ENCODE measurements at places on chromosomes 1 and 21. TPM values are rescaled to one million over a fixed set of nuclear protein-coding genes. Genes with fewer than 3 reads are reported as not detected.
A peak's percentile ranks its signal among the peaks of the same experiment; 100 is the strongest.

GRCh38 chr1:246091477-246091876, 415.6 kb downstream of the SMYD3 start:
- no peaks in the 10 kb centered on the region for H3K36me3 ChIP-seq
- H3K4me3 ChIP-seq, result no peak overlapping the region
- H3K4me1 ChIP-seq, result no peaks in the 10 kb centered on the region

DNA sequence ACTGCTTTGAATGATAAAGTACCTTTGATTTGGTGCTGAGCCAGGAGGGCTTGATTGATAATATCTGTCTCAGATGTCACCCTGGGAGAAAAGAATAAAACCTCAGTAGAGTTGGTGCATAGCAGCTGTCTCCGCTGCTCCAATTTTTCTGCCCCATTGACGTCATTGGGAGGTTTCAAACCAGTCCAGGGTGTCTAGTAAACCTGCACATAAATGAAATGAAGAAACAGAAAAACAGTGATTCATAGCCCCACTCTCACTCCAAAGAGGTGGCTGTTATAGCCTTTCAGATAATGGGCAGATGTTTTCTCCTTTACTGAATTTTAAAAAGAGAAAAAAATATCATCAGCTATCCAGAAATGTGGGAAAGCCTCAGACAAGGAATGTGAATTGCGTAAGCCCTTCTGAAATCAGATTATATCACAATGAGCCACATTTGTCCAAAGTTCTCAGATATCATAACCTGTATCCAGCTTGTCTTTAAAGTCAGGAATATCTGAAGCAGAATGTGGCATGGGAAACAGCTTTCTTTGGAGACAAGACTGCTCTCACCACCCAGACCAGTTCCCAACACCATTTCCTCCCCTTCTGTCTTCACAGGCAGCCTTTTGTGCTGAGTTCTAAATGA, 351.3 kb upstream of the SGIP1 start:
- peak overlapping the region; percentile 42 for H3K27ac ChIP-seq
- DNase-seq, result no peak
- no peak overlapping the region for H3K4me3 ChIP-seq
- H3K27me3 ChIP-seq, result no peaks in the 10 kb centered on the region
- H3K4me1 ChIP-seq, result no peaks in the 10 kb centered on the region

GRCh38 chr1:71781450-71781849, 500.9 kb downstream of the NEGR1 start:
- no peak overlapping the region for H3K4me3 ChIP-seq
- no peaks in the 10 kb centered on the region for H3K27me3 ChIP-seq
- H3K4me1 ChIP-seq, result no peaks in the 10 kb centered on the region
- H3K36me3 ChIP-seq, result no peaks in the 10 kb centered on the region
- DNase-seq, result no peak

GRCh38 chr1:4631321-4631720, 23.1 kb upstream of the AJAP1 start:
- H3K4me3 ChIP-seq, result no peak overlapping the region
- H3K27ac ChIP-seq, result no peak overlapping the region
- no peaks in the 10 kb centered on the region for H3K4me1 ChIP-seq
- DNase-seq, result no peak
- H3K36me3 ChIP-seq, result no peaks in the 10 kb centered on the region

DNA sequence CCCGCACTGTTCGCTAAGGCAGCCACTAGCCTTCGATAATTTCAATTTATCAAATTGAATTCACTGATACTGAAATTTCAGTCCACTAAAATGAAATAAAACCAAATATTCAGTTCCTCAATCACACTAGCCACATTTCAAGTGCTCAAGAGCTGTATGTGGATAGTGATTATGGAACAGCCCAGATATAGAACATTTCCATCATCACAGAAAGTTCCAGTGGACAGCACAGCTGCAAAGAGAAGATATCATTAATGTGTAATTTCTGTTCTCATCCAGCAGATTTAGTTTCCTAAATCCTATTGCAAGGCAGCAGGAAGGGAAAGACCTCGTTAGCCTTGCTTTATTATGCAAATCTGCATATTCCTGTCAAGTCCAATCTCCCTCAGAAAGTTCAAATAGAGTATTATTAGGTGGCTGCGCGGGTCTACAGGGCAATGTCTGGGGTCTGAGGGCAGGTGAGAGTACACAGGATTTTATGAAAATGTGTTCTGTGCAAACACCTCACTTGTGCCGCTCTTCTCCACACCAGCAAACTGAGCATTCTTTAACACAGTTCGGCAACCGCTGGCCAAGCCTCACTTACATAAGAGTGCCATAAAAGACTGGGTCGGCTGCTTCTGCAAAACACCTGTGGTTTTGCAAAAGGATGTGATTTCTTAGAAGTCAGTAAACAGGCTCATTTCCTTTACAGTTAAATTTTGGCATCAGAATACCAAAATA, 22.4 kb downstream of the CAPZB start:
- peaks cover 44% of the 10 kb centered on the region for H3K36me3 ChIP-seq
- DNase-seq, result peak; percentile 39
- no peaks in the 10 kb centered on the region for H3K27me3 ChIP-seq
- peaks cover 5% of the 10 kb centered on the region for H3K4me1 ChIP-seq

GRCh38 chr1:111364690-111365089, 62.8 kb downstream of the OVGP1 start:
- peak; percentile 62 for DNase-seq
- H3K4me3 ChIP-seq, result peak overlapping the region; percentile 19
- no peak overlapping the region for H3K27ac ChIP-seq
- no peaks in the 10 kb centered on the region for H3K27me3 ChIP-seq

- H3K36me3 ChIP-seq, result peaks cover 32% of the 10 kb centered on the region
- peaks cover 19% of the 10 kb centered on the region for H3K4me1 ChIP-seq
- no peak overlapping the region for H3K27ac ChIP-seq
These were observed 10.2 kb downstream of the USP24 start for GRCh38 chr1:55204997-55205396.

- no peaks in the 10 kb centered on the region for H3K36me3 ChIP-seq
- H3K4me3 ChIP-seq, result no peak overlapping the region
- no peak for DNase-seq
- no peak overlapping the region for H3K27ac ChIP-seq
- peaks cover 64% of the 10 kb centered on the region for H3K27me3 ChIP-seq
- H3K4me1 ChIP-seq, result peaks cover 4% of the 10 kb centered on the region
These were observed 92.4 kb downstream of the NTPCR start for GRCh38 chr1:233042834-233043233.

TAS1R1 gene
- 0.25 TPM for total RNA-seq

- no peaks in the 10 kb centered on the region for H3K4me1 ChIP-seq
- H3K27ac ChIP-seq, result no peak overlapping the region
- DNase-seq, result no peak
- no peaks in the 10 kb centered on the region for H3K27me3 ChIP-seq
These were observed 6.8 kb downstream of the SSU72 start for GRCh38 chr1:1567891-1568291.

GRCh38 chr1:55927702-55928290, 651.6 kb downstream of the PLPP3 start:
- no peak overlapping the region for H3K27ac ChIP-seq
- no peak overlapping the region for H3K4me3 ChIP-seq
- H3K27me3 ChIP-seq, result no peaks in the 10 kb centered on the region
- H3K4me1 ChIP-seq, result no peaks in the 10 kb centered on the region
- no peaks in the 10 kb centered on the region for H3K36me3 ChIP-seq

DNA sequence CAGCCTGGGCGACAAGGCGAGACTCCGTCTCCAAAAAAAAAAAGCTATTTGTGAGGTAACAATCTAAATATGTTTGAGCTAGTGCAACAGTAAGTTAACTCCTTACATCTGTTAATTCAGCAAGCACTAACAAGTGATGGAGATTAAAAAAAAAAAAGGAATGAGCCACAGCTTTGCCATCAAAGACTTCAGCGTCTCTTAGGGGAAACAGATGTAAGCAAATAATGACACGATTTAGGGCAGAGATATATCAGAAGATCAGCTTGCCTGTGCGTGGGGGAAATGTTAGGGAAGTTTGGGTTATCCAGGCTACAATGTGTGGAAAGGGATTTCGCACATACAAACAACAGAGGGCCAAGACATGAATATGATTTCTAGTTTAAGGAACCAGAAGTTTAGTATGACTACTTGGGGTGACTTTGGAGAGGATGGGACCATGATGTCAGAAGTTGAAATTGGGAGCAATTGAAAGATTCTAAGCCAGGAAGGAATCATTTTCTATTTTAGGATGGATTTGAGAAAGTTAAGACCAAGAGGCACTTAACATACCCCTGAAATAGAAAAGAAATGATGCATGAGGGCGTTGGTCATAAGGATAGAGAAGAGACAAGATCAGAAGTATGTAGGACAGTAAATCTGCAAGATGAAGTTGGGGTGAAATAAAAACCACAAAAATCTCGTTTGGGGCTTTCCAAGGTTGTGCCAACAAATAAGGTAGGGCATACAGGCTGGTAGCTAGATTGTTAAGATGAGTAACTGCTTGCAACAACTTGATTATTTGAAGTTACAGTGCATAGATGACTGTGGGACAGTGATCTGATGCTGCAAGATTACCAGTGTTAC, 2.4 kb upstream of the BRWD1 start:
- no peaks in the 10 kb centered on the region for H3K27me3 ChIP-seq
- H3K27ac ChIP-seq, result no peak overlapping the region
- H3K36me3 ChIP-seq, result peaks cover 13% of the 10 kb centered on the region
- no peaks in the 10 kb centered on the region for H3K4me1 ChIP-seq
- no peak overlapping the region for H3K4me3 ChIP-seq

DNA sequence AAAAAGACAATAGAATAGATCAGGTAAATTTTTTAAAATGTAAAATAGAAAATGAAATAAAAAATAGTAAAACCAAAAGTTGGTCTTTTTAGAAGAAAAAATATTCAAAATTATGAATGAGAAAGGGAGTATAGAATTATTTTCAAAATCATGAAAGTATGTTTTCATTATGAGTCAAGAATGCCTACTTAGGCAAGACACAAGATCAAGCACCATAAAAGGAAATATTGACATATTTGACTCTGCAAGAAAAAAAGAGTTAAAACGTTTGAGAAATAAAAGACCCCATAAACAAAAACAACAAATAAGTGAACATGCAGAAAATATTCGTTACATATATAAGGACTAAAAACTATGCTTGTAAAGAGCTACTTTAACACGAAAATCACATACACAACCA, 4.8 kb upstream of the COX20 start:
- no peak overlapping the region for H3K4me3 ChIP-seq
- H3K27ac ChIP-seq, result no peak overlapping the region
- no peaks in the 10 kb centered on the region for H3K36me3 ChIP-seq

Data from endodermal cell (in vitro differentiated cells).